Fibroblast of skin of right quadriceps (primary cell): ENCODE measurements at places on chromosomes 5 and 9.

GRCh38 chr5:124453221-124454051 lies 293.0 kb downstream of the ZNF608 start:
- peak; percentile 89 for DNase-seq

GRCh38 chr9:96618209-96619123 lies 1.2 kb downstream of the CDC14B start:
- DNase-seq: peak; percentile 33

DNA sequence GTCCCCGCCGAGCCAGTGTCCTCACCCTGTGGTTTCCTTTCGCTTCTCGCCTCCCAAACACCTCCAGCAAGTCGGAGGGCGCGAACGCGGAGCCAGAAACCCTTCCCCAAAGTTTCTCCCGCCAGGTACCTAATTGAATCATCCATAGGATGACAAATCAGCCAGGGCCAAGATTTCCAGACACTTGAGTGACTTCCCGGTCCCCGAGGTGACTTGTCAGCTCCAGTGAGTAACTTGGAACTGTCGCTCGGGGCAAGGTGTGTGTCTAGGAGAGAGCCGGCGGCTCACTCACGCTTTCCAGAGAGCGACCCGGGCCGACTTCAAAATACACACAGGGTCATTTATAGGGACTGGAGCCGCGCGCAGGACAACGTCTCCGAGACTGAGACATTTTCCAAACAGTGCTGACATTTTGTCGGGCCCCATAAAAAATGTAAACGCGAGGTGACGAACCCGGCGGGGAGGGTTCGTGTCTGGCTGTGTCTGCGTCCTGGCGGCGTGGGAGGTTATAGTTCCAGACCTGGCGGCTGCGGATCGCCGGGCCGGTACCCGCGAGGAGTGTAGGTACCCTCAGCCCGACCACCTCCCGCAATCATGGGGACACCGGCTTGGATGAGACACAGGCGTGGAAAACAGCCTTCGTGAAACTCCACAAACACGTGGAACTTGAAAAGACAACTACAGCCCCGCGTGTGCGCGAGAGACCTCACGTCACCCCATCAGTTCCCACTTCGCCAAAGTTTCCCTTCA lies 1.4 kb downstream of the GLIS3 start:
- DNase-seq: peak; percentile 45

GRCh38 chr5:80615266-80615914 lies 39.1 kb upstream of the MSH3 start:
- no peak for DNase-seq

DNA sequence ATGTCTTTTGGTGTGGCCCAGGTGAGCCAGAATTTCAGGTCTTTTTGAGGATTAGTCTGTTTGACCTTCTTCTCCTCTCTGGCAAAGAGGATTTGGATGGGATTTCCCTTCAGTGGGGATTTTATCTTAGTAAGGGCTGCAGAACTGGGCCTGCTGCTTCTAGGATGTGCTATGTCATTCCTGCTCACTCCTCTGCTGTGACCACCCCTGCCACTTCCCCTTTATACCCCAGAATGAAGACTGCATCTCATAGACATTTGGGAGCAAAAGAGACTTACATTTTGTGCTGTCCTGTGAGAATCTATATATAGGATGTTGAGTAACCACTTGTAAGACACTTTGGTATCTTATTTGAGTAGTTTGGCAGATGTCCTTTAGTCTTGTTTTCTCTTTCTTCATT lies 76.2 kb downstream of the ARHGAP26 start:
- no peak for DNase-seq

DNA sequence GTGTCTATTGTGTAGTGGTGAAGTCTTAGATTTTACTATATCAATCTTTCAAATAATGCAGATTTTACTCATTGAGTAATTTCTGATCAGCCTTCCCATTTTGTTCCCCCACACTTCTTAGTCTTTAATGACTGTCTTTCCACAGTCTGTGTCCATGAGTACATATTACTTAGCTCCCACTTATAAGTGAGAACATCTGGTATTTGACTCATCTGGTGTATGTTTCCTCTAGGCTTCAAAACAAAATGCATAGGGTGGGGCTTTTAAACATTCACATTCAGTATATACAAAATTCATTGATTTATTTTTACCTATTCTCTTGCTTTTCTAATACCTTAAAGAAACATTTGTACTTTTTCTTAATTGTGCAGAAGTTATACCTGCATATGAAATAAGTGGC lies 513.0 kb downstream of the MTRR start:
- no peak for DNase-seq

- DNase-seq: peak; percentile 61
These were observed 115.9 kb upstream of the SH3GL2 start for GRCh38 chr9:17462869-17463464.

DNA sequence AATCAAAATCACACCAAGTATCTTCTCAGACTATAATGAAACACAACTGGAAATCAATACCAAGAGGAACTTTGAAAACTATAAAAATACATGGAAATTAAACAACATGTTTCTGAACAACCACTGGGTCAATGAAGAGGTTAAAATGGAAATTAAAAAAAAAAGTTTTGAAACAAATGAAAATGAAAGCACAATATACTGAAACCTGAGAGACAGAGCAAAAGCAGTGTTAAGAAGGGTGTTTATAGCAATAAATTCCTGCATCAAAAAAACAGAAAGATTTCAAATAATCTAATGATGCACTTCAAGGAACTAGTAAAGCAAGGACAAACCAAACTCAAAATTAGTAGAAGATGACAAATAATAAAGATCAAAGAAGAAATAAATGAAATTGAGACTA lies 92.0 kb downstream of the TMEM232 start:
- no peak for DNase-seq

DNA sequence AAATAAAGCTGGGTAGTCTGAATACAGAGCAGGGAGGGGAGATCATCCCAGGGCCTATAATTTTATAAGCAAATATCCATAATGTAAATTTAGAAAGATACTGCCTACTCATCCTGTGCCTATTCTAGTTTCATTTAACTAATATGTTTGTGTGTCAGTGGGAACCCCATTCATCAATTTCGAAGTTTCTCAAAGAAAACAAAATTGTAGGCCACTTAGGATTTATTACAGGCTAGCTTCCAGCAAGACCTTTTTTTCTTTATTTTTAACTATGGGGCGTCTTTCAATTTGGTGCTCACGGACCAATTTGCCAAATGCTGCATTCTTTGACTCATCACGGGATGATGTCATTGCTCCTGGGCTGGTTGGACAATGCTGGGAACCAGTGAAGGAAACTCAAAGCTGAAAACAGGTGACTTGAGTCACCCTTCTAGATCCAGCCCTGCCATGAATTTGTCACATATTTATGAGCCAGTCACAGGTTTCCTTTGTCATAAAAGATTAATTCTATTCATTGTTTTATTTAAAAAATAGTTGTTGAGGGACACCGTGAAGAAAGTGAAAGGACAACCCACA lies 13.4 kb downstream of the PCSK5 start:
- DNase-seq: peak; percentile 39

- no peak for DNase-seq
These were observed 1053.2 kb downstream of the TAF11L14 start for GRCh38 chr5:18687429-18687828.

DNA sequence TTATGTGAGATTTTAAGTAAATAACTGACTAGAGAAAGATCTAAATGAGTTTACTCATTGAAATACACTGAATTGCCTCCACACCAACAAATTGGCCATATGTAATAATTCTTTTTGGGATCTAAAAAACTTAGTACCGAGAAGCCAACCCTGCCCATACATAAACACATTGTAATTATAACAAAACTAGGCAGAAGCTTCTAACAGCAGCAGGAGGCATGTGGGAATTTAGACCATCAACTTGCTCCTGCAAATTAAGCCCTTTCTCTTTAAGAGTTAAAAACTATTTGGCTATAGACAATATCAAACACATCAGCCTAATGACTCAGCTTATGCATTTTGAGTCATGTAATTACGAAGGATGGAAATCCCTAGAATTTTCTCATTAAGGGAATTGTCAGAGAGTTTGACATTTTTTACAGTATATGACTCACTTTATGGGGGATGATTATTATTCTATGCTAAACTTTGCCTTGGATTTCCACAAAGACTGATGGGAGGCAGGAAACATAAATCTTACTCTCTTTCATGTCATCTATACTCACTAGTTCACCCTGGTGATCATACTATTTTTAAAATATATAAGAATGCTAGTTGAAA lies 1.0 kb downstream of the IL7R start:
- peak; percentile 96 for DNase-seq

- no peak for DNase-seq
These were observed 44.1 kb downstream of the ANGPTL2 start for GRCh38 chr9:127078336-127078735.

DNA sequence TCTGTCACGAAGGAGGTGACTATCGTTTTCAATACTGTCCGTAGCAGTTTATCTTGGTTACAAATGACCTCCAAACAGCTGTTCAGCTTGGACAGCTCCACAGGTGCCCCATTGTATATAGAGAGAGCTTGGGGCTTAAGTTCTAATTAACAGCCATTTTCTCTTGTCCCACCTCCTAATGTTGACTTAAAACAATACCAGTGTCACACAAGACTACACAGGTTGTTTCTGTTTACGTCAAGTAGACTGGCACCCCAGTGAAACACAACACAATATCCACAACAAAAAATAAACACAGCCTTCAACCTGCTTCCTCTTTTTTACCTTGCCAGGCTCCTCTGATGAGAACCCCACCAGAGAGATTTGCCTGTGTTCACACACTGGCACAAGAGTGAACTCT lies 39.8 kb upstream of the TLE1 start:
- DNase-seq: no peak

DNA sequence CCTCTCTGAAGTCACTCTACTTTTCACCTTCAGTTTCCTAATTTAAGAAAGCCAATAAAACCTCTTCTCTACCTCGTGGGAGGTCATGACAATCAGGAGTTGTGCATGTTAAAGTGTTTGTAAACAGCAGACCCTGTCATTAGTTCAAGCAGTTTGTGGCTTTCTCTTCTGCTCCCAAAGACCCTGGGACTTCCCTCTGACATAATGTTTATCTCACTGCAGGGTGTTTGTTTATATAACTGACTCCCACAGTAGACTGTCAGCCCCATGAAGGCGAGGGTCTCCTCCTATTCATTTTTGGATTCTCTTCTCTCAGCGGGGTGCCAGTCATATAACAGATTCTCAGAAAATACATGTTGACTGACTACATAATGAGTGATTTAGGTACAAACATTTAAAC lies 360.0 kb upstream of the ZNF462 start:
- DNase-seq: no peak

- DNase-seq: no peak
These were observed 570 bp downstream of the CREBRF start for GRCh38 chr5:173056783-173057061.

- no peak for DNase-seq
These were observed 7.4 kb upstream of the SHROOM1 start for GRCh38 chr5:132837868-132838267.

GRCh38 chr9:109325089-109325488 lies 4.2 kb upstream of the EPB41L4B start:
- DNase-seq: no peak

- peak; percentile 76 for DNase-seq
These were observed 37.1 kb upstream of the RAPGEF6 start for GRCh38 chr5:131671994-131672655.

DNA sequence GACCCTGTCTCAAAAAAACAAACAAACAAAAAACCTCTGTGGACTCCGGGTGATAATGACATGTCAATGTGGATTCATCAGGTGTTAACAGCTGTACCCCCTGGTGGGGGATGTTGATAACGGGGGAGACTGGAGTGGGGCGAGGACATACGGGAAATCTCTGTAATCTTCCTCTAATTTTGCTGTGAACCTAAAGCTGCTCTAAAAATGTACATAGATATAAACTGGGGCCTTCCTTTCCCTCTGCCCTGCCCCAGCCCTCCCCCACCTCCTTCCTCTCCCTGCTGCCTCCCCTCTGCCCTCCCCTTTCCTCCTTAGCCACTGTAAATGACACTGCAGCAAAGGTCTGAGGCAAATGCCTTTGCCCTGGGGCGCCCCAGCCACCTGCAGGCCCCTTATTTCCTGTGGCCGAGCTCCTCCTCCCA lies 1.4 kb upstream of the CEL start:
- DNase-seq: no peak

GRCh38 chr5:8934455-8934854 lies 611.4 kb downstream of the SEMA5A start:
- DNase-seq: no peak
